ENCODE measurements at places on chromosomes 1 and 21.

DNA sequence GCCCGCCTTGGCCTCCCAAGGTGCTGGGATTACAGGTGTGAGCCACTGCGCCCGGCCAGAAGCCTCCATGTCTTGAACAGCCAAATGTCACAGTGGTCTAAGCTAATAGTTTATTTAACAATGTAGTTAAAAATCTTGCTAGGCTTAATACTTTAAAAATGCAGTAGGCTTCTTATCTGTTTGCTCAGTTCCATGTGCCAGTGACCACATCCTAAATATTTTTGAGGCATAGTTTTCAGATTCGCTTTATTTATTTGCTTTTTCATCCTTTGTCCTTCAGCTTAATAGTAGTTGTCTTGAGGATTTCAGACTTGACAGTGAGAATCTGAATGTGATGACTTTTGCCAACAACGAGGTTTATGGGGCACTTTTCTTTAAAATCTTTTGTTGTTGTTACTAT is 59.9 kb upstream of the PRRX1 start:
- DNase-seq: no peak

DNA sequence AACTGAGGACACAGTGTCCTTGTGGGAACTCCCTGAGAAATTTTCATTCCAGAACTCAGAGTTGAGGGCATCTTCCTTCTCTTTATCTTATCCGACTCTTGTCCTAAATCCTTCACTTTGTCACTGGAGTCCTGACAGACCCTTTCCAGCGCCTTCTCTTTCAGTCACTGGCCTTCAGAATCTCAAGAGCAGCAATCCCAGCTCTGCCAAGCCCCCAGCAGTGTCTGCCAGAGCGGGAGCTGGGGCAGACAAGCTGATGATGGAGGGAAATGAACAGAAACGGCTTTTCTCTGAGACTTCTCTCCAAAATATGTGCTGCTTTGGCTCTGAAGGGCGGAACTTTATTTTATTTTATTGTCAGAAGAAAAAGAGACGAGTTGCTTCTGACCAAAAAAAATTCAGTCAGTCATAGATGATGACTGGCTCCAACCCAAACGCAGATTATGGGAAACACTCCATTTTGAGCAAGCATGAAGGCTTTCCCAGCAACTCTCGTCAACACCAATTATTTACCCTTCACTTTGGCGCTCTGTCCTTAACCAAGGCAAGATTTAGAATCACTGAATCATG is 32.2 kb downstream of the MIS18A start:
- no peak for DNase-seq

- DNase-seq: no peak
Observed at GRCh38 chr1:165874643-165875042, 47.2 kb downstream of the UCK2 start.

DNA sequence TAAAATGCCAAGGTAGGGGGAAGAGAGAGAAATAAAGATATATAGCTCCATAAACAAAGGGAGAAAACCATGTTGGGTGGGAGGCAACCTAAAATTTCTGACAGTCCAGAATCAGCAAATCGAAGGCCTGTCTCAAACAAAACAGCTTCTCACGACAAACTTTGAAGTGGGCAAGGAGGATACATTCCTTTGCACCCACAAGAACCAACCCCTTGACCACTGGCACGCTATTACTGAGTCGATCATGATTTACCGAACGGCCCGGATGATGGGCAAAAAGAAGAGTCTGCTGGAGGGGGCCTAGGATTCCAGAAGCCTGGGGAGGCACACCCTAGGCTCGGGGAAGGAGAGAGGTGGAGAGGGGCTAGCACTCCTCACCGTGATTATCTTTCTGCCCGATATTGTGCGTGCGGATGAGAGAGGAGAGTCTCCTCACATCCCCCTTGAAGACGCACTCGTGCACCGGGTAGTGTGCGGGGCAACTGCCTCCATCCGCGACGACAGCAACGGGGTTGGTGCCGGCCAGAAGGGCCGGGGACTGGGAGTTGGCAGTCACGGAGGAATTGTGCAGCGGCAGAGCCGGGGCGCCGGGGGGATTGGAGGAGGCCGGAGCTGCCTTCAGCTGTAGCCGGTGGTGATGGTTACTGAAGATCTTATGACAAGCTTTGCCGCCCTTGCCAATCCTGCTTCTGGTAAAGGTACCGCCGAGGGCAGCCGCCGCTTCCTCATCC is 756 bp downstream of the ANKRD13C start:
- DNase-seq: no peak

DNA sequence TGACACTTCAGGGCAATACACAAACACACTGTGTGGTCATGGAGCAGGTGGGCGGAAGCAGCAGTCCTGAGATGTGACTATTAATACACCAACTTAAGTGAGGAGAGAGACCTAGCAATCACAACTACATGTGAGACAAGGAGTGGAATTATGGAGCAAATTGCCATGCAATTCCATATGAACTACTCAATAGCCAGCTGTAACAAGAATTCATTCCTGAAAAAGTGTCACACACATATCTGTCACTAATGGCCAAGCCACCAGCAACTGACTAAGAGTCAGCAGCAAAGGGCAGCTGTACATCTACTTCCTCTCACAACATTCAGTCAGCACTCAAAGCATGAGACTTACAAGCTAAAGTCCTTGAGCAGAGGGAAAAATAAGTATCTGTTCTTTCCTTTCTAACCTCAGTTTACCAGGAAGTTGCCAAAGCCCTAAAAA is 46.2 kb downstream of the GPR3 start:
- DNase-seq: no peak

GRCh38 chr1:6695868-6696267 is 5.7 kb downstream of the DNAJC11 start:
- no peak for DNase-seq

GRCh38 chr1:225522588-225523262 is 94.9 kb upstream of the LBR start:
- DNase-seq: no peak

DNA sequence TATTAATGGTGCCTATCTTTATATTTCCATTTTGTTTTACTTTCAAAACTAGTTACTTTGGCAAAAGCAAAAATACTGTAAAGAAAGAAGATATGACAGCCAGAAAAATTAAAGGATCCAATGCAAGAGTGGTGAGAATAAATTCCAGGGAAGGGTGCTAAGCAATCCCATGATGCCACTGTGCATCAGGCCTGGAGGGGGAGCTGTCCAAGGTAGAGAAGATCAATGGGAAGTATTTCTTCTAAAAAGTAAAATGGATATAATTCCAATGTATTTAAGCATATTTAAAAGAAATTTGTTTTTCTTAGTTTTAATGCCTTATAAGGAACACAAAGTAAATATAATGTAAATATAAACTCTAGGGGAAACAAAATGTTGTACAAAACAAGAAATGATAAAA is 1382.2 kb upstream of the B3GALT2 start:
- DNase-seq: no peak

DNA sequence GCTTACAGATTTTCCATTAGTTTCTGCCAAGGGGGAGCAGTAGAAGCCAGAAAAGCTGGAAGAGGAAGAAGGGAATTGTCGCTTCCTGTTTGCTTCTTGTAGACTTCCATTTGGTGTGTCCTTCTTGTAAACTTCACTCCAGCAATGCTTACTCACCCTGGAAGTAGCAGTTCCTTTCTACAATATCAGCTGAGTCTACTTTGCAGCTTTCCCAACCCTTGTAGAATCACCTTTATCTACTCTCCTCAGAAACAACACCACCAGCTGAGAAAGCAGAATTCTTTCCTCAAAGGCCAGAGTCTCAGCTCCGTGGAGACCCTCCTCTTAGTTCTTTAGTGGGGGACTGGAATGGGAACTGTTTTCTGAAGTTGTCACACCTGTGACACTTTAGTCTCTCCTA is 1136.7 kb upstream of the TMPRSS15 start:
- DNase-seq: peak; percentile 41

DNA sequence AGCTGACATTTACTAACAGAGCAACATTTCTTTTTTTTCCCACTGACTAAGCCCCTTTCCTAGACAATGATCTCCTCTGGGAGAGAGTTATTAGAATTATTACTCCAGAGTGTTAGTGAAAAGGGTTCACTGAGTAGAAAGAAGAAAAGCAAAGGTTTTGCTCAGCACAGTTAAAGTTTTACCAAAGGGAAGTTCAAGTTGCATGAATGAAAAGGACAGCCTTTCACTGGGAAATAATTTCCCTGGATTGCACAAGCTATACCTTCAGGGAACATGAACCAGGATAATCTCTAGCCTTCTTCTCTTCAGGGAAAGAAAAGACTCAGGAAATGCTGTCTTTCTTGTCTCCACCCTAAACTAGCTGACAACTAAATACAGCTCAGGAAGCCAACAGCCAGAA is 71.4 kb upstream of the ESRRG start:
- DNase-seq: no peak

- DNase-seq: no peak
Observed at GRCh38 chr1:232137066-232137465, 492.9 kb downstream of the SIPA1L2 start.

- DNase-seq: no peak
Observed at GRCh38 chr21:37118187-37118826, 45.3 kb downstream of the TTC3 start.

- no peak for DNase-seq
Observed at GRCh38 chr1:181637998-181638397, 154.7 kb downstream of the CACNA1E start.

DNA sequence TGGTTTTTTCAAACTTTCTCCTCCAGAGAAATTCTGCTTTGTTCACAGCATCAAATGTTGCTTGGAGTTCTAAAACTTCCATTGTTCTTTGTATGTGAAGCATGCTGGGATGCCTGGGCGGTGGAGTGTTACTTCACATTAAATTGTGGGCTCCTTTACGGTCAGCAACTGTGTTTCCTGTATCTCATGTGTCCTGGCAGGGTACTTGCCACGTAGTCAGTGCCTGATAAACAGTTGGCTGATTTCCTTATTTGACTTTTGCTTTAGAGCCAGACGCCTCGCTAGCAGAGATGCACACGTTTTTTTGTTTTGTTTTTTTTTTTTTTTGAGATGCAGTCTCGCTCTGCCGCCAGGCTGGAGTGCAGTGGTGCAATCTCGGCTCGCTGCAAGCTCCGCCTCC is 96.7 kb downstream of the UCK2 start:
- peak; percentile 28 for DNase-seq

GRCh38 chr1:37392051-37392450 is 82.3 kb upstream of the ZC3H12A start:
- no peak for DNase-seq

GRCh38 chr1:241311056-241311746 is 45.8 kb downstream of the RGS7 start:
- DNase-seq: no peak

GRCh38 chr1:39840507-39840906 is 42.8 kb downstream of the TRIT1 start:
- no peak for DNase-seq

DNA sequence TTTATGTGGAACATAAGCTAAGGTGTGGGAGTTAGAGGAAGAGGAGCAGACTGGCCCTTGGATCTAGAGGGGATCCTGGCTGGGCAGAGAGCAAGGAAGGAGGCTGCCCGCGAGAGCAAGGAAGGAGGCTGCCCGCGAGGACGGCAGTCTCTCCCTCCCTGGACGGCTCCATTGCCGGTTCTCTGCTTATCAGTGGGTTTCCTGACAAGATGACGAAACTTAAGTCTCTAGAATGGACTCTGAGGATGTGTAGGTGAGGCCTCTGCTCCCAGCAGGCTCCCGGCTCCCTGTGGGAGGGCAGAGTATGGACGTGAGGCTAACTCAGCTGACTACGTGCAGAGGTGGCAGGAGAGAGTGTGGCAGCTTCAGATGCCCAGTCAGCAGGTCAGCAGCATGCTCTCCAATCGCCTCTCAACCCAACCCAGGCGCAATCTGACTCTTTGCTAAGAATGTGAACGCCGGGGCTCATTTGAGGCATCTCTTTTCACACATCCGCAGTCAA is 6.1 kb downstream of the MYBPHL start:
- DNase-seq: no peak

GRCh38 chr1:55285834-55286233 is 70.7 kb upstream of the USP24 start:
- DNase-seq: no peak

GRCh38 chr1:37042506-37042905 is 8.2 kb upstream of the GRIK3 start:
- DNase-seq: no peak

GRCh38 chr1:192852001-192852947 is 43.4 kb downstream of the RGS2 start:
- no peak for DNase-seq

GRCh38 chr1:84851839-84852238 is 41.2 kb downstream of the LPAR3 start:
- no peak for DNase-seq

- DNase-seq: no peak
Observed at GRCh38 chr1:230422221-230422981, 3.7 kb downstream of the PGBD5 start.

GRCh38 chr1:8408151-8408839 is 90.4 kb downstream of the SLC45A1 start:
- DNase-seq: no peak

GRCh38 chr21:41692185-41692565 is 74.7 kb downstream of the RIPK4 start:
- no peak for DNase-seq

- DNase-seq: peak; percentile 22
Observed at GRCh38 chr1:8314346-8315280, 3.3 kb upstream of the SLC45A1 start.

- no peak for DNase-seq
Observed at GRCh38 chr1:38523568-38523939, 336.0 kb downstream of the RRAGC start.

DNA sequence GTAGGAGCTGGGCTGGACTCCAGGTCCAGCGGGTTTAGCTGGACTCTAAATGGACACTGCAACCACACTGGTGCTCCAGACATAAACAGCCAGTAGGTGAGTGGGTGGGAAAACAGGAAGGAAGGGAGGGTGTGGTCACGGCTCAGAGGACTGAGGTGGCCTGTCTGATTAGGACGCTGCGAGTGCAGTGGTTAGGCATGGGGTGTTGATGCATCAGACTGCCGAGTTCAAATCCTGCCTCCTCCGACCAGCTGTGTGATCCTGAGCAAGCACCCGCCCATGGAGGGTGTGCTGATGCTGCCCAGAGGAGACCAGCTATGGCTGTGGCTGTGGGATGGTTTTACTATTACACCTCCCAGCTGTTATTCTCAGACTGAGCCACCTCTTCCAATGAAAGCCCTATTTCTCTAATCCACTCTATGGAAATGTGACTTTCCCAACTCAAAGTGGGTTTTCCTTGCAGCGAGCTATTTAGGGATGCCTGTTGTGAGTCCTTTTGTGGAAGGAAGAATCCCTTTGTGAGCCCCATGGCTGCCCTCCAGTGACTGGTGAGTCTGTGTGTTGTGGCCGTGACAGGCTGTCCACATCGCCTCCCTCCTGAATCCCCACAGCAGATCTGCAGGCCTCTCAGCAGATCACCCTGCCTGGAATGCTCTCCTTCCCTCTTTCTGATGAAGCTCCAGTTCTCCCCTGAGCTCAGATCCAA is 56.6 kb upstream of the EDN2 start:
- DNase-seq: no peak

- DNase-seq: no peak
Observed at GRCh38 chr1:57494530-57495079, 70.7 kb upstream of the DAB1 start.

DNA sequence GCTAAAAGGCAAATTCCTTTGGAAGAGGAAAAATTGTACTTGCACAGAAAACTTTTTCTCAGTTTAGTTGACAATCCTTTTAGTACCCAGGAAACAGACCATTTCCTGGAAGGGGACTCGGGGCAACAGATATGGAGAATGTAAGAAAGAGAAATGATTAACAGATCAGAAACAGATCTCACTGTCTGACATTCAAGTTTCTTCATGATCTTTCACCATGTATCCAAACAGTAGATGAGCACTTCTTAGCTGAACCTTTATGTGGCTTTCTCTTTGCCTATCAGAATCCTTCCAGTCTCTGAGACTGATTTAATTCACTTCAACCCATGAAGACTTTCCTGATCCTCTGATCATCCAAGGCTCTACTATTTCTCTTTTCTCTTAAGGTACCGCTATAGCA is 2.7 kb downstream of the TTLL7 start:
- DNase-seq: no peak

GRCh38 chr1:236164273-236164672 is 21.9 kb downstream of the GPR137B start:
- DNase-seq: no peak
